ENCODE measurements at places on chromosomes 5 and 9.

DNA sequence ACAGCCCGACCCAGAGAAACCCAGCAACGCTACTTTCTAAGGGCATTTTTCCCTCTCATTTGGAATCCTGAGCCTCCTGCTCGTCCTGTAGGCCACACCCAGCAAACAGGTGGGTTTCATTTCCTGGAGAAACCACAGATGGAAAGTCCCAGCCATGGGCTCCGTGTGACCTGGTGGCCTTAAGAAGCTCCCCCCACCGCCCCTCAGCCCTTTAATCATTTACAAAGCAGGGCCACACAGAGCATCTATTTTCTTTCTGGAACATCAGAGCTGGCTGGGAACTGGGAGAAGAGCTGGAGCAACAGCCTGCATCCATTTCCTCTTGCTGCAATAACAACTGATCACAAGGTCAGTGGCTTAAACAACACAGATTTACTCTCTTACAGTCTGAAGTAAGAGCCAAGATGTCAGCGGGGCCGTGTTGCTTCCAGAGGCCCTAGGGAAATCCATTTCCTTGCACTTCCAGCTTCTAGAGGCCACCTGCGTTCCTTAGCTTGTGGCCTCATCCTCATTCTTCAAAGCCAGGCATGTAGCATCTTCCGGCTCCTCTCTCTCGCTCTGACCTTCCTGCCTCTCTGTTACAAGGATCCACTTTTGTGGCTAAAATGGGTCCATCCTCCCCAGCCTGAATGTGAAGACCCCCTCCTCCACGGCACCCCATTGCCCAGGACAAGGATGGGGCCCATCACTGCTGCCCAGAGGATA lies 40.5 kb downstream of the C9orf50 start:
- DNase-seq, result no peak

- no peak for DNase-seq
Measured at GRCh38 chr5:154728939-154729588, 26.1 kb upstream of the LARP1 start.

- no peak for DNase-seq
Measured at GRCh38 chr9:116223926-116224325, 70.3 kb downstream of the PAPPA start.

DNA sequence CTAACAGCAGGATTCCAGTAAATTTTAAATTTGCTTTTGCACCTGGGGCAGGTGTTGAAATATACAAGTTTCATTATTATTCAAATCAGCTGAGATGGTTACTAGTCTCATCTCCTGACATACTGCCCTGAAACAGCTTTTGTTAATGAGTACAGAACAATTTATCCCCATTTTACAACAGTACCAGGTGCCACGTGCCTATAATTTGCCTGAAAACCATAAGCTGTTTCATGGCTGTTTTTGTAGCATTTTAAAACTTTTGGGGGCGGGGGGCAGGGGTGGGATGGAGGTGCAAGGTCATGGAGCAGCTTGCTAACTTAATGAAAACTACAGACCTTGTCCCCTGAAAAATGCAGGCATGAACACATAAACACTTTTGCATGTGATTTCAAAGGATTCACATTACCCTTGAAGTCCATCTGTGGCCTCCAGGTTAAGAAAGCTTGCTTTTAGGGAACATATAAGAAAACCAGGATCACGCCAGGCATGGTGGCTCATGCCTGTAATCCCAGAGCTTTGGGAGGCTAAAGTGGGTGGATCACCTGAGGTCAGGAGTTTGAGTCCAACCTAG lies 42.1 kb downstream of the TIMD4 start:
- no peak for DNase-seq

DNA sequence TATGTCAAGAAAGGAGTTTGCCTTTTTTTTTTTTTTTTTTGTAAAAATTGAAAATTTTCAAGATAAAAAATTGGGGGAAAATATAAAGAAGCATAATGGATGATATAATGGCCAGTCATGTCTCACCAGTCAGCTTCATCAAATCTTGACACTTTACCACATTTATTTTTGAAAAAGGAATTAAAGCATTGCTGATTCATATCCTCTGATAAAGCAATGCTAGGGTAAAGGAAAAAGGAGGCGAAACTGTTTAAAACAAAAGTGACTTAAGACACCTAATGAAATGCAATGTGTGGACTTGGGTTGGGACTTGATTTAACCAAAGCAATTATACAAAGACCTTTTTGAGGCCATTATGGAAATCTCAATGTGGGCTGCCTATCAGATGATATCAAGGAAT lies 208.5 kb downstream of the ARHGAP26 start:
- DNase-seq, result no peak

GRCh38 chr5:63483338-63483737 lies 478.9 kb downstream of the HTR1A start:
- no peak for DNase-seq

DNA sequence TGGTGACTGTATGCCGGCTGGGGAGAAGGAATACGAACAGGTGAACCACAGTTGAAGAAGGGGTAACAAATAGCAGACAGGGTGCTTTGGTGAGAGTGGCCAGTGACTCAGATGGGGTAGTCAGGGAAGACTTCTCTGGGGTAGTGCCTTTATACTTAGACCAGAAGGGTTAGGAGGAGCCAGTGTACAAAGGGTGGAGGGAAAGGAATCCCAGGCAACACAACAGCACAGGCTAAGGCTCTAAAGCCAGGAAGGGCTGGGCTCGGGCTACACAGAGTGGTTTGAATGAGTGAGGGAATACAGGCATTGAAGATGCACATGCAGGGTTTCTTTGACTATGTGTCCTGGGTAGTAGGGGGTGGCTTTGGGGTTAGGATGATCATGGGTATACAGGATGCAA lies 70.6 kb upstream of the CXCL14 start:
- no peak for DNase-seq

DNA sequence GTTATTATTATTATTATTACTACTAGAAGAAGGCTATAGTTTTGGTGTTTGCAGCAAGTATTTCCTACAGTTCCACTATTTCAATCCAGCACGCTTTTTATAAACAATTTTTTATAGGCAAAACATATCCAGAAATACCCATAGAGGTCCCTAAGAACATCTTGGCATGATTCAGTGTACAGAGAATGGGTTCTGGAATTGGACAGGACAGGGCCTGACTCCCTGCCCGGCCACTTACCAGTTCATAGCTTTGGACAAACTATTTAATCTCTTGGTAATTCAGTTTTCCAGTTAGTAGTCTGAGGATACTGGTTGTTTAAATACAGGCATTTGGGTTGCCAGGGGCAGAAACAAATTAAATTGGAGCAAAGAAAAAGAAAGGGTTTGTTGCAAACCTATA lies 91.2 kb downstream of the PGM5 start:
- DNase-seq, result no peak

- DNase-seq, result no peak
Measured at GRCh38 chr9:68492806-68493205, 47.9 kb downstream of the TMEM252 start.

- no peak for DNase-seq
Measured at GRCh38 chr5:140322751-140323731, 20.1 kb upstream of the PFDN1 start.

DNA sequence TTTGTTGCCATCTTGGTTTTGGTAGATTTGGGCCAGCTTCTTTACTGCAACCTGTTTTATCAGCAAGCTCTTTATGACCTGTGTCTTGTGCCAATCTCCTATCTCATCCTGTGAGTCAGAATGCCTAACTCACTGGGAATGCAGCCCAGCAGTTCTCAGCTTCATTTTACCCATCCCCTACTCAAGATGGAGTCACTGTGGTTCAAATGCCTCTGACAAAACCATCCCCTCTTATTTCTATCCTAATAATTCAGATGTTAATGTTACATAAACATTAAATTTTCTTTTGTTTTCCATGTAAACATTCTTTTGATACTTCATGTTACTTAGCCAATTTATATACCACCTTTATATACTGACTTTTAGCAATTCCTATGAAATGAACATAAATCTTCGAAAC lies 746.3 kb downstream of the CDH18 start:
- DNase-seq, result no peak

GRCh38 chr5:77987331-77987730 lies 211.2 kb upstream of the TBCA start:
- no peak for DNase-seq

DNA sequence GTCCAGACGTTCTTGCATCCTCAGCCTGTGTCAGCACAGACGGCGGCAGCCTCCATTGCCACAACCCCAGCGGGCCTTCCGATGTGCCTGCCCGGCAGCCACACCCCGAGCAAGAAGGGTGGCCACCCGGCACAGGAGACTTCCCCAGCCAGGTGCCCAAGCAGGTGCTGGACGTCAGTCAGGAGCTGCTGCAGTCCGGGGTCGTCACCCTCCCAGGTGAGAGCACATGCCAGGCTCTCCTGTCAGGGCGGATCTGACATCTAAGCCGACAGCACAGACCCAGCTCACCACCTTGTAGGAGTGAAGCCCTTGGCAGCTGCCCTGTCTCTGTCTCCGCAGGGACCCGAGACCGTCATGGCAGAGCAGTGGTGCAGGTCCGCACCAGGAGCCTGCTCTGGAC lies 48.3 kb upstream of the LRRC14B start:
- no peak for DNase-seq

GRCh38 chr9:133003671-133004090 lies 25.2 kb downstream of the GFI1B start:
- DNase-seq, result no peak

GRCh38 chr9:6029604-6030274 lies 14.3 kb upstream of the RANBP6 start:
- no peak for DNase-seq

- DNase-seq, result no peak
Measured at GRCh38 chr9:132814937-132815336, 63.1 kb downstream of the AK8 start.

Measured in hematopoietic multipotent progenitor cell treated with erythropoietin and hydrocortisone succinate and interleukin-3 and kit ligand, for 8 days (in vitro differentiated cells).